ENCODE measurements at places on chromosomes 1 and 21.
A peak's percentile ranks its signal among the peaks of the same experiment; 100 is the strongest.

DNA sequence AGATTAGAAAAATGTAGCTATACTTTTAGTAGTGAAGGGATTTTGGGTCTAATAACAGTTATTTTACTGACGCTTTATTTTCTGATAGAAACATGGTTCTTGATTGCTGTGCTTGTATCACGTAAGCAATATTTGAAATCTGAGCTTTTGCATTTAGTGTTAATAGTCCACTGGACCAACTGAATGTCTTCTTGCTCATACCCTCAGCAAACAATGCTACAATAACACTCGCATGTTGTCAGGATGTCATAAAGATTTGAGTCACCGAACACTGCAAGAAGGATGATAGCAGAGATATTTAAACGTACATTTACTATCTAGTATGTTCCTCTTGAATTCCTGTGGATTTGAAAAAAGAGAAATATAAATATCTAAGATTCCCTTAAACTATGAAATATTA is 7.5 kb downstream of the DYRK1A start:
- no peak for DNase-seq

GRCh38 chr1:172179918-172180317 is 240.6 kb upstream of the C1orf105 start:
- DNase-seq = no peak

- no peak for DNase-seq
These were observed 74.1 kb downstream of the VPS26C start for GRCh38 chr21:37193006-37193405.

DNA sequence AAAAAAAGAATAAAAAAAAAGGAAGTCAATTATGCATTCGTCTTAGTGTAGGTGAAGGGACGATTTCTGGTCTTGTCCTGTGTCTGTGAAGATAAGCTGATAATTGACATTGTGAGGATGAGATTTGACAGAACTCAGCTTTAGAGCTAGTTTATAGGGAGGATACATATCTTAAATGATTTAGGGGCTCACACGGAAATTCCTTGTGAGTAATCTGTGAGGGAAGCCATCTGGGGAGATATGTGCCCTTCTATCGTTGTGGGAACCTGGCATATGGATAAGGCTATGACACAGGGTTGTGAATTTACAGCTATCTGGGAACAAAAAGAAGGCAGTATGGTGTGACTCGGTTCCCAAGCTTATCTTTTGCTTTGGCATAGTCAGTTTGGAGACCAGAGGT is 71.1 kb downstream of the RABGAP1L start:
- no peak for DNase-seq

DNA sequence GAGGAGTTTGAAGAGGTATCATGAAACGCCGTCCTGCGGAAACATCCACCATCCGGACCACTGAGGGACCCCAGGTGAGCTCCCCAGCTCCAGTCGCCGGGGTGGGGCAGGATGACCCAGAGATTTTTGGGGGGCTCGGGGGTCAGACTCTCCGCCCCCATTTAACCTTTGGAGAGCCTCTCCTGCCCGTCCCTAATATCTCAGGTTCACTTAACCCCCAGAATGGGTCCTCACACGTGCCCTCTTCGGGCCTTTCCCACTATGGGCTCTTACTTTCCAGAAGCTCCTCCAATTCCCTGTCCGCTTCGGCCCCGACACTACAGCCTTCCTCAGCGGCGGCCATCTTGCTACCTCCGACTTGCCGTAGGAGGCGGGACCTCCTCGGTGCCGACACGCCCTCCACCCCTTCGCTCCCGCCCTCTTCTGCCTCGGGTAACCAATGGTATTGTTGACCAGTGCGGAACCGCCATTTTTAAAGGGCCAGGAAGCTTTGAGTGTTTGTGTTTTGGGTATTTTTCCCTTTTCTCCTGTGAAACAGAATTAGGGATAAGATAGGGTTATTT is at the start of gene PEX19:
PEX19 (minus strand) TSS at position 352 of the 563 bp plus-strand sequence; CDS start at position 343, 9 bp downstream.
- peak; percentile 77 for DNase-seq

DNA sequence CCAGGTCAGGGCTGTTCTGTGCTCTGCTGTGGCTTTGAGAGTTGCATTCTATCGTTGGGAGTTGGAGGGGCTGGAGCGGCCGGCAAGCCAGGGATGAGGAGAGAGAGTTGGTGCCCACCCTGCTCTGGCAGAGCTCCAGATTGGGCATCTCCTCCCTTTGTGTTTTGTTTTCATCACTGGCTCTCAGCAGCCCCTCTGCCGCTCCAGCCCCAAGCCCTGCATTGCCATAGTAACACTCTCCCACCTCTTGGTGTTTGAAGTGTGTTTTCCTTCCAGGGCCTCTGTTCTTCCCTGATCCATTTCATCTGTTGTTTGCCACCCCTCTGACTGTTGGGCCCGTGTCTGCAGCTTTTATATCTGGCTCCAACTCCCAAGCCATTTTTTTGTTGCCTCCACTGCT is 152.7 kb downstream of the URB2 start:
- DNase-seq = no peak

GRCh38 chr1:156704930-156705320 is 458 bp downstream of the CRABP2 start:
- no peak for DNase-seq

GRCh38 chr1:24047110-24047477 is 64.8 kb downstream of the MYOM3 start:
- no peak for DNase-seq

DNA sequence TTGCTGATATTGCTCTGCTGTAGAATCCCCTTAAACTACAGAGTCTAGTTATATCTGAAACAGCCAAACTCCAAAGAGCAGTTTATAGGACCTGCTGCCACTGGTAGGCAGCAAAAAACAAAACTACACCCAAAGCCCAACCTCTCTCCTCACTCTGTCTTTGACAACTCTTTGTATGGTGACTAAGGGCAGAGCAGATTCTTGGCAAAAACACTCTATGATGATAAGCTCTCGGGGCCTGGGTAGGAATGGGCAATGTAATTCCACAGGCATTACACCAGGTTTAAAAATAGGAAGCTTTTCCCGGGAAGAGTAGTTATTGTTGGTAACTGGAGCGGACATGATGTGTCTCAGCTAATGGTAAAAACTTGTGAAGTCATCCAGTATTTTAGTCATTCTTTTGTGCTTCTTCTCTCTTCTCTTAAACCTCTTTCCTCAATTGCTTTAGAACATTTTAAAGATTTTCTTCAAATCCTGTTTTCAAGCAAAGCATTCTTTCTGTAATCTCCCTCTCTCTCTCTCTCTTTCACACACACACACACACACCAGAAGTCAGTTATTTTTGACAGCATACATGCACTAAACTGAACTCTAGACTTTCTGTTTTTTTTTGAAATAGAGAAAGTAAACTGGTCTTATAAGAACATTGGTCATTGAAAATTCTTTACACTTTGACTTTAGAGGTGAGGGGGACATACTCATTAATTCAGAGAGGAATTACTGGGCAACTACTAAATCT is 193.5 kb downstream of the PAPPA2 start:
- DNase-seq = peak; percentile 84

- no peak for DNase-seq
These were observed 40.4 kb downstream of the ST3GAL3 start for GRCh38 chr1:43747736-43748135.

GRCh38 chr21:38493549-38494250 is 4.6 kb downstream of the ERG start:
- DNase-seq = no peak

Measured in fibroblast of skin of left quadriceps (primary cell).